ENCODE measurements at places on chromosomes 11 and 22.

DNA sequence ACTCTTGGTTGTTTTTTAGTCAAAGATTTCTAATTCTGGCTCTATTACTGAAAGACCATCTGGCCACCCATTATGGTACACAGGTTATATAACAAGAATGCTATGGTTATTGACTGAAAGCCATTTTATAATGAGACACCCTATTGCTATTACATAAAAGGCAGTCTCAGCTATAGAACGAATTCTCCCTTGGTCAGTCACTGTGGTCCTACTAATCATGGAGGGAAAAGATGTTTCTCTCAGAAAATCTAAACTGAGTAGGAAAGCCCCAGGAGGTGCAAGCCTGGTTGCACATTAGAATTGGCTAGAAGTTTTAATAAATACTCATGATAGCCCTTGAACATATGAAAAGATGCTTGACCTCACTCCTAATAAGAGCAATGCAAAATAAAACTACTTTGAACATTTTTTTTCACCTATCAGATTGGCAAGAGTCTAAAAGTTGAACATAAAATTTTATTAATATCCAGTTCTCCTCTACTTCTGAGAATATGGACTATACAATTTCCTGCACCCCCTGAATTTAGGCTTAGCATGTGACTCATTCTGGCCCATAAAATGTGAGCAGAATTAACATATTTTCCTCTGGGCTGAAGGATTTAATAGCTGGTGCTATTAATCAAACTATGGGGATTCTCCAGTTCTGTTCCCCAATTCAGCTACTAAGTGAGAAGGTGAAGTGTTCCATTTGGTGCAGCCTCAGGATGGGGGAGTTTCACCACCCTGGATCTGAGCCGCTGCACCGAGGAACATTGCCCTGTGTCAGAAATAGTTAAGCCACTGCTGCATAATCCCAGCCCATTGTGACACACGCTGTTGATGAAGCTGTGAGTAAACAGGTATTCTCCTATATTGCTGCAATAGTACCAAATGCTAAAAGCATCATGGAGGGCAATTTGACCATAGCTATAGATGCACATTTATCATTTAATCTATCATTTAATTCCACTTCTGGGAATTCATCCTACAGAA lies 11.5 kb upstream of the CRKL start:
- DNase-seq: peak; percentile 91

DNA sequence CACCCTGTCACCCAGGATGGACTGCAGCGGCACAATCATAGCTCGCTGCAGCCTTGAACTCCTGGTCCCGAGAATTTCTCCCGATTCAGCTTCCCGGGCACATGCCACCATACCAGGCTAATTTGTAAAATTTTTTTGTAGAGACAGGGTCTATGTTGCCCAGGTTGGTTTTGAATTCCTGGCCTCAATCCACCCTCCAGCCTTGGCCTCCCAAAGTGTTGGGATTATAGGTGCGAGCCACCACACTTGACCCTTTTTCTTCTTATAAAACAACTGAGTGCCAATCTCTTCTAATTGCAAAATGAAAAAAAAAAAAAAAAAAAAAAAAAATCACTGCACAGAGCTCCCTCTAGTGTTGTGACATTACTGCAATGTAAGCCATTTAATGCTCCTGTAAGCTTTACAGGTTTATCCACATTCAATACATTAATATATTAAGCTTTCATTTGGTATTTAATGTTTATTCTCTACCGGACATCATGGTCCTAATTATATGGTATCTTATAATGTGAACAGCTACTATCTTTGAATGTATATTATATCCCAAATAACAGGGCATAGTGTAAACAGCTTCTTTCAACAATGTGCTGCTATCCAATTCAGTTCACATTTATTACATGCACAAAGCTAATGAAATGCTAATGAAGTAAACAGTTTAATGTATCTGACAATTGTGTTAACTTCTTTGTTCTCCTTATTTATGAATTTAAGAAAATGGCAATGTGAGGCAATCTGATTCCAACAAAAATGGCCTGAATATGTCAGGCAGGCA lies 44.6 kb downstream of the COPB1 start:
- peak; percentile 34 for DNase-seq

DNA sequence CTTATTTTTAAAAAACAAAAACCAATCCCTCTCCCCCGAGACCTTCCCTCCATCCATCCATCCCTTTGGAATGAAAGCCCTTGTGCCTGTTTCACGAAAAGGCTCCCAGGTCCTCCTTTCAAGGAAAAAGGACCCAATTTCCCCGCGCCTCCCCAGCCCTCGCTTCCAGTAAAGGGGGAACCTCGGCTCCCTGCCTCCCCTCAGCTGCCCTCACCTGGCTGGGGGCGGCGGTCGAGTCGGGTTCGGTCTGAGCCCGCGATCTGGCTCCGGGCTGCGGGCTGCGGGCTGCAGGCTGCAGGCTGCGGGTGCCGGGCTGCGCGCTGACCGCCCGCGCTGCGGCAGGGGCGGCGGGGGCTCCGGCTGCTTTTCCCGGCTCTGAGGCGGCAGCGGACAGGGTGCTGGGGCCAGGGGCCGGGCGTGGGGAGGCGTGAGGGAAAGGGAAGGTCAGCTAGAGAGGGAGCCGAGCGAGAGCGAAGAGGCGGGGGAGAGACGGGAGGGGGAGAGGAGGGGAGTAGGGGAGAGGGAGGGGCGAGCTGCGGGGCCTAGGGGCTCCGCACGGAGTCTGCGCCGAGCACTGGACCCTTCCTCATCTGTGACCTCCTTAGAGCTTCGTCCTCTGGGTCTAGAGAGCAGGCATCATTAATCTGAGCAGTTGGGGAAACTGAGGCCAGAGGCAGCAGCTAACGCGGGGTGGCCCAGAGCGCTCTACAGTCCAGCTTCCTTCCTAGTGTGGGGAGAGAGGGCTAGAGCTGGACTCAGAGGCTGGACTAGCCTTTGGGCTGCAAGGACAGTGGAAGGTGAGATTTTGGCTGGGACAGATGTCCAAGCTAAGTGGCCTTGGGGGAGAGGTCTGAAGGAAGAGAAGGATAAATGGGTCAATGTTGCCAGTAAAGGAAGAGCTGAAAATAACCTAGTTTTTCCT lies at the start of gene C1QTNF4:
TSS of gene C1QTNF4 (minus strand) at position 478 of the 922 bp plus-strand sequence. CDS start 3,601 bp downstream, outside the sequence.
- DNase-seq: no peak

- no peak for DNase-seq
Observed at GRCh38 chr11:95341221-95341620, 110.2 kb upstream of the SESN3 start.

GRCh38 chr11:3129591-3130268 lies 35.4 kb downstream of the OSBPL5 start:
- DNase-seq: no peak

DNA sequence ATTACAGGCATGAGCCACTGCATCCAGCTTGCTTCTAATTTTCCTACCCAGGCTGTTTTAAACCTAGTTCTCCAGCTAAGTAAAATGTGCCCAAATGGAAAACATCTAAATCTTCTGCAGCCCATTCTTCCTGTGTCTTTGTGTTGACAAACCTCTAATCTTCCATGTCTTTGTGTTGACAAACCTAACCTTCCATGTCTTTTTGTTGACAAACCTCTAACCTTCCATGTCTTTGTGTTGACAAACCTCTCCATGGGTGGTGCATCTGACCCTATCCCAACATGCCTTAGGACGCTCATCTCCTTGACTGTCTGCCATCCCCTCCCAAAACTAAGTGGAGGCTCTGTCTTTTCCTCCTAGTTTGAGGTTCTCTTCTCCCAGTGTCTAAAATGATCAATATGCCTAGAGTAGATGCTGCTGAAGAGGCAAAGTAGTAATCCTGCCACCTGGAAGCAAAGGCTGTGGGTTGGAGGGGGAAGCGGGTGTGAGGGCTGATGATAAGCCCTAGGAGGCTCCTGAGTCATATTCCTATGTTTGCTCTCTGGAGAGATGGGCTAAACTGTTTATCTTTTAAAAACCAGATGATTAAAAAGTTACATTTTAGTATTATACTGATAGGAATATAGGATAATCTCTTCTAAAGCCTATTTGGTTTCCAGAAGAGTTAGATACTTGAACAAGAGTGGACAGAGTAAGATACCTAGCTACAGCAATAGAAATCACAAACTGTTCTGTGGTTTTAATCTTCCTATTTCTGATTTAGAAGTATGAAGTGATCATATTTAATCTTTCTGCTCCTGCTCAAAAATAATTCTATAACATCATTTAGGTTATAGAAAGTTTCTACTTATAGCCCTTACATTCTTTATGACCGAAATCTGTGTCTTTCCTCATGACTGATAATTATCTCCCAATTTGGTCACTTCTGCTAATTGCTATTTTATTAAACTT lies 7.9 kb downstream of the FEN1 start:
- DNase-seq: no peak

- no peak for DNase-seq
Observed at GRCh38 chr22:20810645-20811044, 36.7 kb downstream of the SERPIND1 start.

- DNase-seq: no peak
Observed at GRCh38 chr11:64726211-64726641, 3.2 kb upstream of the NRXN2 start.

GRCh38 chr11:46414879-46415278 lies 23.3 kb upstream of the CHRM4 start:
- no peak for DNase-seq

DNA sequence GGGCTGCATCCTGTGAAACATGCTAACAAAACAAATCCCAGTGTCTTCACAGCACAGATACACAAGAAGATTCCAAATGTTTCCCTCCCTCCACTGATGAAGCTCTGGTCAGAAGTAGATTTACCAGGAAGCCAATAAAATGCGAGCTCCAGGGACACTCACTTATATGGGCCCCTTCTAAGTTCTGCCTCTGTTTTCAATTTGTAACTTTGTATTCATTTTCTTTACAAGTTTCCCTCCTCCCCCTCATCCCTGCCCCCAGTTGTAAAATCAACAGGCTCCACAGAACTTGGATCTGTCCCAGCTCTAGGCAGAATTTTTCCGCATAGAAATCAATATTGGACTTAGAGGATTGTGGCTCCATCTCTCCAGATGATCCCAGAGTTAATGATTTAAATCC lies 48.1 kb upstream of the ME3 start:
- DNase-seq: no peak

DNA sequence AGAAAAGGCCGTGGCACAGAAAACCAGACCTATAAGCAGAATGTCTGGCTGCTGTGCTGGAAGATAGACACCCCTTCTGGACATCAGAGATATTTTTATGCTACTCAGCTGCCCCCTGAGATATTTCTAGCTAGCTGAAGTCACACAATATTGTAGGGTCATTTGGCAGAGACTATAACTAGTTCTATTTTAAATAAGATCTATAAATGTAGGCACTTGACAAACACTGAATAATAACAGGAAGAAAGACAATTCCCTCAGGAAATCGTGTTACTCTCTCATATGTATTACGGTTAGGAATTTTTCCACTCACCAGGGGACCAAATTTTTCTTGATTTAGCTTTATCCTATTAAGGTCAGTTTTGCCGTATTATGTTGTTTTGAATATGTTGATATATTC lies 845.4 kb downstream of the OPCML start:
- DNase-seq: no peak
